ENCODE measurements at places on chromosomes 6 and 20.

DNA sequence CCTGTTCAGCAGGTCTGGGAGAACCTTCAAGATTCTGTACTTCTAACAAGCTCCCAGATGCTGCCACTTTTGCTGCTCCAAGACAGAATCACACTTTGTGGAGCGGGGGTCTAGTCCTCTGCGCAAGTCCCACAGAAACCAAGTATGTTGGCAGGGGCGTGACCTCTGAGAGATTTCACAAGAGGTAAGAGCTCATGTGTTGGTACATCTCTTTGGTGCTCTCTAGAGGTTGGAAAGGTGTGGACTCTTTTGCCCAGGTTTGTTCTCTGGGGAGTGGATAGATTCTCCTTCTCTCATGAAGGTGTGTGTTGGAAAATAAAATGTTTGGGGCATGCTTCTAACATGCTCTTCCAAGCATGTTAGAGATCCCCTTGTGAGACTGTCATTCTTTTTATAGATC is 340.9 kb upstream of the IRAK1BP1 start:
- H3K27me3 ChIP-seq, result no peaks in the 10 kb centered on the region
- no peak overlapping the region for H3K4me3 ChIP-seq
- DNase-seq, result no peak
- no peaks in the 10 kb centered on the region for H3K36me3 ChIP-seq

- no peak overlapping the region for H3K4me3 ChIP-seq
- H3K27ac ChIP-seq, result no peak overlapping the region
- peaks cover 12% of the 10 kb centered on the region for H3K4me1 ChIP-seq
- 0 out of 2 replicates have a peak, but pooled peaks cover 2% of the 10 kb centered on the region for H3K36me3 ChIP-seq
Measured at GRCh38 chr6:69775941-69776340, 20.9 kb downstream of the LMBRD1 start.

- no peaks in the 10 kb centered on the region for H3K27me3 ChIP-seq
- DNase-seq, result no peak
- no peaks in the 10 kb centered on the region for H3K4me1 ChIP-seq
Measured at GRCh38 chr6:10736731-10737130, 10.9 kb upstream of the TMEM14B start.

- no peaks in the 10 kb centered on the region for H3K36me3 ChIP-seq
- no peak for DNase-seq
- no peak overlapping the region for H3K27ac ChIP-seq
- H3K27me3 ChIP-seq, result peaks cover 15% of the 10 kb centered on the region
- no peak overlapping the region for H3K4me3 ChIP-seq
- H3K4me1 ChIP-seq, result no peaks in the 10 kb centered on the region
Measured at GRCh38 chr6:41222513-41222912, 5.6 kb upstream of the TREML4 start.

- no peak overlapping the region for H3K4me3 ChIP-seq
- no peaks in the 10 kb centered on the region for H3K27me3 ChIP-seq
- DNase-seq, result no peak
- H3K36me3 ChIP-seq, result peaks cover 10% of the 10 kb centered on the region
- peaks cover 6% of the 10 kb centered on the region for H3K4me1 ChIP-seq
- H3K27ac ChIP-seq, result no peak overlapping the region
Measured at GRCh38 chr20:16363506-16364319, 209.5 kb downstream of the KIF16B start.
